ENCODE measurements at places on chromosomes 2 and 18.

DNA sequence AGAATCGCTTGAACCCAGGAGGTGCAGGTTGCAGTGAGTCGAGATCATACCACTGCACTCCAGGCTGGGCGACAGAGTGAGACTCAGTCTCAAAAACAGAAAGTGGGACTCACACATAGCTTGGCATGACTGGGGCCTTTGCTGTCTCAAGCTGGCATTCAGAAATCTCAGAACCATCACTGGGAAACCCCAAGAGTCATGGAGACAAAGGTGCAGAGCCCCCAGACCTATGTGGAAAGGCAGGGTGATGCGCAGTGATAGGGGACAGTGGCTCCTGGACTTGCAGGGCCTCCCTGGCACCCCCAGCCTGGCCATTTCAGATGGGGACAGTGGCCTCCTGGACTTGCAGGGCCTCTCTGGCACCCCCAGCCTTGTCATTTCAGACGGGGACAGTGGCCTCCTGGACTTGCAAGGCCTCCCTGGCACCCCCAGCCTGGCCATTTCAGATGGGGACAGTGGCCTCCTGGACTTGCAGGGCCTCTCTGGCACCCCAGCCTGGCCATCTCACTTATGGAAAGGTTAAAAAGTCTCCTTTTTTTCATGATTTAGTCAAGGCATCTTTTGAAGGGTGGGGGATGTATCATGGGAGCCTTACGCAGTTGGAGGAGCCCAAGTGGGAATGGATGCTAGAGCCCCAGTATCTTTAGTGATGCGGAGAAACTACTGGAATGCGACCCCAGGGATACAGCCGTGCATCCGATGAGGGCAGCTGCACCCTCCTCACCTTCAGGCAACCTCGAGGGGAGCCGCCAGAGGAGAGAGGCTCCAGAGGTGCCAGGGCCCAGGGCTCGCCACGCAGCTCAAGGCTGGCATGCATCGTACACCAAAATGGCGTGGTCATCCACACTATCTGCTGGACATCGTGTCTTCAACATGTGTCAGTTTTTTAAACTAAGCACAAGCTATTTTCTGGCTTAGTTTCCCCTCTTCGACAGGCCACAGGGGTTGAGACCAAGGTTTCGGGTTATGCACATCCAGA lies 30.5 kb downstream of the ZNF516 start:
- no peak overlapping the region for H3K27ac ChIP-seq
- no peak for DNase-seq
- no peaks in the 10 kb centered on the region for H3K36me3 ChIP-seq
- H3K4me1 ChIP-seq = no peaks in the 10 kb centered on the region
- no peaks in the 10 kb centered on the region for H3K27me3 ChIP-seq

GRCh38 chr2:45794134-45794617 lies 142.7 kb downstream of the PRKCE start:
- no peaks in the 10 kb centered on the region for H3K4me1 ChIP-seq
- no peaks in the 10 kb centered on the region for H3K36me3 ChIP-seq
- H3K27me3 ChIP-seq = no peaks in the 10 kb centered on the region
- DNase-seq = no peak
- H3K27ac ChIP-seq = no peak overlapping the region

DNA sequence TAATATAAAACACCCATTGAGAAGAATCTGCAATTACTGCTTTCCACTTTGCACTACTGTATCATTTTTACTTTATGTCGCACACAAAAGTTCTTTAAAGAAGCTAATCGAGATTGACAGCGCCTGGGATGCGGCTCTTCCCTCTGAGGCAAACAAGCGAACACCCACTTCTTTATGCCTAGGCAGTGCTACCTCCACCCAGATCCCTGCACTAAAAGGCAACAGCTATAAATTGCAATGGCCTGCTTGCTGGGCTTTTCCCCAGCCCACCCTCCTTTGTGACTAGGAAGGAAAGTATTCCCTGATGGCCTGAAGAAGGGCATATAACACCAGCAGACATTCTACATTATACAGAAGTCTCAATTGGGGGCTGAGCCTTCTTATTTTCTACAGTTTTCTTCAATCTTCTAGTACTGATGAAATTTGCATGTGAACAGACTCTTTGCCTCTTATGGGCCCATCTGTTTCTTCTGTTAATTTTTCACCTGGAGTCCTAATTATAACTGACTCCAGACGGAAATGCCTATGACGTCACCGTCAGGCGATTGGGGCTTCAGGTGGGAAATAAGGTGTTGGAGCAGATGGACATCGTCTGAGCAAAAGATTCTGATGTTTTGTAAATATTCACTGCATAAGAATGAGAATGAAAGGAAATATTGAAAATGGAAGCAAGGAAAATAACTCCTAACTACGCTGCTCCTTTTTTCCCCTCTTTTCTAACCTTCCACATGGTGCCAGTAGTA lies 138.9 kb upstream of the DCC start:
- H3K27ac ChIP-seq = no peak overlapping the region
- H3K4me1 ChIP-seq = no peaks in the 10 kb centered on the region
- no peaks in the 10 kb centered on the region for H3K27me3 ChIP-seq
- no peak overlapping the region for H3K4me3 ChIP-seq
- DNase-seq = no peak

- no peak overlapping the region for H3K27ac ChIP-seq
- peaks cover 4% of the 10 kb centered on the region for H3K4me1 ChIP-seq
- H3K36me3 ChIP-seq = no peaks in the 10 kb centered on the region
- no peaks in the 10 kb centered on the region for H3K27me3 ChIP-seq
- DNase-seq = no peak
These were observed 29.9 kb downstream of the SESTD1 start for GRCh38 chr2:179234658-179235240.
